ENCODE measurements at places on chromosomes 1 and 21. TPM values are rescaled to one million over a fixed set of nuclear protein-coding genes. Genes with fewer than 3 reads are reported as not detected.

DNA sequence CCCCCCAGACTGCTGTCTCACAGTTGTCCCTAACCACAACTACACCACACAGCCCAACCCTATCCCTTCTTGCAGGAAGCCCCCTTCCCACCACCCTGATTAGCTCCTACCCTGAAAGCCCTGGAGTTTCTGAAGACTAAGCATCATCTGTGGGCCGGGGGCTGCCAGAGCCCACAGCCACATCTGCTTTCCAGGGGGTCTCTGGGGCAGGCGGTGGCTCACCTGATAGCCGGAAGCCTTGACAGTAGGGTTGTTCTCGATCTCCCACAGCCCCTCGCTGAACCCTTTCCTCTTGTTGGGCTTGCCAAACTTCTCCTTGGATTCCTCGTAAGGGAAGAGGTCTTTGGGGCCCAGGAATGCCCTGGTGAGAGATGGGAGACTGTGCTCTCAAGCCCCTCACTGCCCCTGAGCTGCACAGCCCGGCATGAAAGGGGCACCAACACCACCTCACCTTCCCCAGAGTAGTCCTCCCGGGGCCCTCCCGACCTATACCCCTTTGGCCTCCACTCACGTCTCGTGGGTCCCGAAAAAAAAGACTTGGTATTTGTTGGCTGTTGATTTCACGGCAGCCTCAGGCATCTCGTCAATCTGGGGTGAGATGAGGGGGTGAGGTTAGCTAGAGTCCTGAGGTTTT lies 4.0 kb upstream of the MRPL24 start:
- H3K27ac ChIP-seq = peak overlapping the region; percentile 46
- H3K36me3 ChIP-seq = peaks cover 60% of the 10 kb centered on the region
- peaks cover 78% of the 10 kb centered on the region for H3K4me1 ChIP-seq
- no peaks in the 10 kb centered on the region for H3K27me3 ChIP-seq
- no peak overlapping the region for H3K4me3 ChIP-seq

DNA sequence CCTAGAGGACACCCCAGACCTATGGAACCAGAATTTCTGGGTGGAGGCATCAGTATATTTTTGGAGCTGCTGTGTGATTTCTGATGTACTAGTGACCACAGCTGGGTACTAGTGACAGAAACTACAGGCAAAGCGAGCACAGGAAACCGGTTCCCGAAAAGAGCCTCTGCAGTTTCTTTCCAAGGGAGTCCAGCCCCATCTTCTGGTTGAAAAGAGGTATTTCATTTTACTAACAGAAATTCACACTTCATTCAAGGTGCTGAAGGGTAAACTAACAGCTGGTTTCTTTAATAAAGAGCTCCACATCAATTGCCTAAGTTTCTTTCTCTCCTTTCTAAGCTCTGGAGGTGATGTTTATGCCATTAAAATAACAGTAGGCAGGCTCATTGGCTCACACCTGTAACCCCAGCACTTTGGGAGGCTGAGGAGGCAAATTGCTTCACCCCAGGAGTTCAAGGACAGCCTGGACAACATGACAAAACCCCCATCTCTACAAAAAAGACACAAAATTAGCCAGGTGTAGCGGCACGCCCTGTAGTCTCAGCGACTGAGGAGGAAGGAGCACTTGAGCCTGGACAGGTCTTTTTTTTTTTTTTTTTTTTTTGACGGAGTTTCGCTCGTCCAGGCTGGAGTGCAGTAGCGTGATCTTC lies 22.0 kb downstream of the THAP3 start:
- no peaks in the 10 kb centered on the region for H3K27me3 ChIP-seq
- DNase-seq = no peak
- H3K27ac ChIP-seq = no peak overlapping the region
- no peak overlapping the region for H3K4me3 ChIP-seq

DNA sequence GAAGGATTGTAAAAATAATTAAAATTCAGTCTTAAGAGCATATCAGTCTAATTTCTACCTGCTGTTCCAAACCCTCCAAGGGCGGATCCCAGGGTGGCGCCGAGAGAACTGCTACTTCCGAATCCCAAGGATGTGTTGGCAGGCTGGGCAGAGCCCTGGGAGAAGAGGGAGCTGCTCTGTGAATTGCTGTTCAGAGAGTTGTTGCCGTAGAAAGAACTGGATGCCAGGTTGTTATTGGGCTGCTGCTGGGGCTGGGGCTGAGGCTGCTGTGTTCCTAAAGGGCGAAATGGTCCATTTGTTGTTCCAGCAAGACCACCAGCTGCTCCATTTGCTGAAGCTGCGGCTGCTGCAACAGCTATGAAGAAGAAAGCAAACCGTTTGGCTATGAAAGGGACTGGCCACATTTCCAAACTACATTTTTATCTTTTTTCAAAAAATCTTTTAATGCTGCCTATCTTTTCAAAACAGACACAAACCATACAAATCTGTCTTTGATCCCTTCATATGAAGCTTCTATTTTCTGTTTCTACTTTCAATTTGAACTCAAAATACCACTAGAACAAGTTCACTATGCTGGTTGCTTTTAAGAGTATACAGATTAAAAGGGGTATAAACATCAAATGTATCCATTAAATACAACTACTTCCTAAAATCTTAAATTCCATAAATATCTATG lies 57.5 kb upstream of the SDC3 start:
- H3K27ac ChIP-seq = no peak overlapping the region
- H3K4me3 ChIP-seq = no peak overlapping the region
- H3K27me3 ChIP-seq = no peaks in the 10 kb centered on the region
- H3K4me1 ChIP-seq = peaks cover 31% of the 10 kb centered on the region

- H3K36me3 ChIP-seq = peaks cover 26% of the 10 kb centered on the region
- peak overlapping the region; percentile 68 for H3K27ac ChIP-seq
Observed at GRCh38 chr1:111653709-111654108, 34.1 kb downstream of the RAP1A start.

- H3K4me3 ChIP-seq = no peak overlapping the region
- H3K27ac ChIP-seq = no peak overlapping the region
- no peak for DNase-seq
- peaks cover 10% of the 10 kb centered on the region for H3K27me3 ChIP-seq
- peaks cover 6% of the 10 kb centered on the region for H3K4me1 ChIP-seq
- H3K36me3 ChIP-seq = no peaks in the 10 kb centered on the region
Observed at GRCh38 chr21:29265690-29266479, 32.8 kb upstream of the BACH1 start.

- no peak overlapping the region for H3K4me3 ChIP-seq
- no peaks in the 10 kb centered on the region for H3K4me1 ChIP-seq
- no peak overlapping the region for H3K27ac ChIP-seq
- no peaks in the 10 kb centered on the region for H3K36me3 ChIP-seq
Observed at GRCh38 chr1:68704800-68705443, 208.0 kb upstream of the DEPDC1 start.

DNA sequence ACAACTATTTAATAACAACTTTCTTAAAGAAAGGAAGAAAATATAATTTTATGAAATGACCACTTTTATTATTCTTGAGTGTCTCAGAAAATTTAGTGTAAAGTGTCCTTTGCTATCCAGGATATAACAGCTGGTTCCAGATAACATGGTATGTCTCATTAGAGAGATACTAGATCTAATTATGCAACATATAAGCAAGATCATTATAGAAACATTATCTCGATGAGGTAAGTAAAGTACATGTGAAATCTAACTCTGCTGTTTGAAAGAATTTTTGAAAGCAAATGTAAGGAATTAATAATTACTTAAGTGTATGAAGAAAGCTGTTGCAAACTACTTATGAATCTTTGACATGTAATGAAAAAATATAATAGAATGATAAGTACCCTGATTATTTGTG lies 887.4 kb upstream of the CXADR start:
- H3K4me1 ChIP-seq = no peaks in the 10 kb centered on the region
- no peak for DNase-seq
- H3K27ac ChIP-seq = no peak overlapping the region
- H3K27me3 ChIP-seq = no peaks in the 10 kb centered on the region

GRCh38 chr1:109938556-109938955 lies 27.9 kb downstream of the CSF1 start:
- no peak overlapping the region for H3K4me3 ChIP-seq
- H3K36me3 ChIP-seq = peaks cover 7% of the 10 kb centered on the region
- peaks cover 8% of the 10 kb centered on the region for H3K27me3 ChIP-seq
- no peak for DNase-seq

DNA sequence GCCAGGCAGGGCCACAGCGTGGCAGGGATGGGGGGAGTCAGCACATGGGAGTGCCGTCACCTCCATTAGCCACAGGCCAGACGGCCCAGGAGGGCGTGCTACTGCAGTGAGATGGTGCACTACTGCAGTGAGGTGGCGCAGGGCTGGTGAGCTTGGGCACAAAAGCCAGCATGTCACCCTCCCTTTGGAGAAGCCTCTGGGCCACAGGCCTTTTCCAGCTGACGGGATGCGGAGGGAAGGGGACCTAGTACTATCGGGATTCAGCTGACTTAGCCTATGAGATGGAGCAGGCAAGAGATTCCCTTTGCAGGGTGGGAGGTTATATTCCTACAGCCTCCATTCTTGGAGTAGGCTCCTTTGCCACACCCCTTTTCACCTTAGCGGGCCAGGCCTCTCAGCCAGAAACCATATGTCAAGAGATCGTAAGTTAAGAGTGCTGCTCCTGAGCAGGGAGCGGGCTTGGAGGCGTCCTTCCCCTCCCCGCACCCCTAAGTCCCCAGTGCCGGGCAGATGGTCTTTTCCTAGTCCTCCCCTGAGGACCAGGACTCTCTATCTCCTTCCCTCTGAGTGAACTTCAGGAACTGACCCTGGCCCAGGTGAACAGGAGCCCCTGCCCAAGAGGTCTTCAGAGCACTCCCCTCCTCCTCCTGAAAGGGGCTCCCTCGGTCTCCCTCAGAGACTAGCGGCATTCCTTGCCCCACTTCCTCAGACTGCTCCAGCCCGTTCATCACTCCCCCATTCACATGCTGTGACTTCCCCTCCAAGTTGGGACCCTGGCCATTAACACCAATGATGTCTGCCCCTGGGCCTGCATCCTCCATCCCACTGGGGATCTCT lies 8.2 kb downstream of the NES start:
- H3K27ac ChIP-seq = no peak overlapping the region
- no peaks in the 10 kb centered on the region for H3K4me1 ChIP-seq
- H3K27me3 ChIP-seq = peaks cover 30% of the 10 kb centered on the region
- no peak overlapping the region for H3K4me3 ChIP-seq
- no peak for DNase-seq
- no peaks in the 10 kb centered on the region for H3K36me3 ChIP-seq

DNA sequence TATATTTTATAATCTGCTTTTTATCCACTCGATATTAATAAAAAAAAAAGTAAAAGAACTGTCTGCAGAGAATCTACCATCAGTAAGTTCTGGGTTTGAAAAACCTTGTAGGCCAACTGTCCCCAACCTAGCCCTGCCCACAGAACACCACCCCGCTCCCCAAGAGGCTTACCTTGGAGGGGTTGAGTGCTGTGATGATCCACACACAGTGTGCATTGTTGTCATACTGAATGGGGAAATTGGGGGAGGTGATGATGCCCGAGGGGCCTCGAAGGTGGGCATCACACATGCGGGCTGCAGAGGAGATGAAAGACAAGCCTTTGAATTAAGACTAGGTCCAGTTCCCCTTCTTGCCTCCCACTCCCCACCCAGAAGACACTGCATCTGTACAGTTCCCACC lies 53.3 kb upstream of the HMGB4 start:
- no peaks in the 10 kb centered on the region for H3K36me3 ChIP-seq
- no peak overlapping the region for H3K27ac ChIP-seq
- no peak for DNase-seq

DNA sequence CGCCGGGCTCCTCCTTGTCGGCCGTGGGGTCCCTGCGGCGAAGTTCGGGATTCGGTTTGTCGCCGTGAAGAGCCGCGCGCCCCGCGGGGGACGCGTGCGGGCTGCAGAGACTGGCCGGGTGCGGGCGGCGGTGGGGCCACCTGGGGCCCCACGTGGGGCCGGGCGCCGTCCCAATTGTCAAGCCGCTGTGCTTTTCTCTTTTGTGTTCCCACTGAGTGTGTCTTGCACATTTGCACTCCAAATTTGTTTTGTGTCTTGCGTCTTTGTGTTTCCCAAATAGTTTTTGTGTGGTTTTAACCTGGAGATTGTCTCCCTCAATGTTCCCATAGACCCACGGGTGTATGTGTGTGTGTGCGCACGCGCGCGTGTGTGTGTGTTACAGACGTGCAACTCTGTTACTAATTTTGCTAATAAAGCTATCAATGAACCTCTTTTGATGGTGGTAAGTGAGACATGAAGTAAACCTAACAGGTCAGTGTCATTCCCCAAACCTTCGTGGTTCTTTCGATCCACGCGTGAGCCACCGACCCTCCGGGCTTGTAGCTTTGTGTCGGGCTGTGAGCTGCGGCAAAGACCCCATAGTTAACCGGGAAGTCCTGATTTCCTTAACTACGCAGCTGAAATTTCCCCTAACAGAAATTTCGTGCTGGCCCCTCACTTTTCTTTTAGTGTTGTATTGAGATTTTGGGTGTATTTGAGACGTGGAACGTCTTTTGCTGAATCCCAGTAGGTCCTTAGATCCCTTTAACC lies 708 bp downstream of the PRDM2 start:
- H3K4me1 ChIP-seq = peaks cover 51% of the 10 kb centered on the region
- DNase-seq = peak; percentile 31

DNA sequence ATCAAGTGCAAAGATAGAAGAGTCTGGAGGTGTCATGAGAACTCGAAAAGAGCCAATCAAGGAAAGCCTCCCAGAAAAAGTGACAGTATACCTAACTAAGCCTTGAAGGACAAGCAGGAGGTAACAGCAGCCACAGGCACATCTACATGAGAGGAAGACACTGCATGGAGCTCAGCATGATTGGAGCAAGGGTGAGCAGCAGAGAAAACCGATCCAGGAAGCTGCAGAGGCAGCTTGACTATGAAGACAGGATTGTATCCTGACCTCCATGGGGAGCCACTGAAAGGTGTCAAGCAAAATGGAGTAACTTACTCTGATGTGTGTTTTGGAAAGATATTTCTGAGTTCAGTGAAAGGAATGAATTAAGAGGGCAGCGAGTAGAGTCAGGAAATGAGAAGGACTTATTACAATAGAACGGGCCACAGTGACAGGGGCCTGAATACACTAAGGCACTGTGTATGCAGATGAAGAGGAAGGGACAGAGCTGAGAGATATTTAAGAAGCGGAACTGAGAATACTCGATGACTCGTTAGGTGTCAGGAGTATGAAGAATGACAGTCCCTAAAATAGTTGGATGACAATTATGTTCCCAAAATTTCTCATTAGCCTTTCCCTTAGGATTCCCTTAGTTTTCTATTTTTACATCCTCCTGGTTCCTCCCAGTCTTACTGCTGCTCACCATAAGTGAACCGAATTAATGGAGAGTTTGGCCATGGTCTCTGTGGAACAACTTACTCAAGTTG lies 139.3 kb upstream of the NFIA start:
- peaks cover 8% of the 10 kb centered on the region for H3K27me3 ChIP-seq
- H3K36me3 ChIP-seq = no peaks in the 10 kb centered on the region
- H3K4me3 ChIP-seq = no peak overlapping the region
- H3K27ac ChIP-seq = no peak overlapping the region
- DNase-seq = no peak

- no peak overlapping the region for H3K27ac ChIP-seq
- no peak overlapping the region for H3K4me3 ChIP-seq
- peaks cover 3% of the 10 kb centered on the region for H3K36me3 ChIP-seq
Observed at GRCh38 chr1:77672374-77672773, 10.1 kb downstream of the ZZZ3 start.

- H3K27me3 ChIP-seq = no peaks in the 10 kb centered on the region
- DNase-seq = peak; percentile 53
- H3K36me3 ChIP-seq = peaks cover 57% of the 10 kb centered on the region
Observed at GRCh38 chr1:42931108-42931539, 27.5 kb downstream of the SLC2A1 start.

C1QTNF12 gene
- 4.1 TPM for total RNA-seq

CHRM3 gene
- total RNA-seq = not detected

OR4F16 gene
- not detected for total RNA-seq

TRNP1 gene
- total RNA-seq = 2.0 TPM

PIGR gene
- total RNA-seq = not detected

OXCT2 gene
- total RNA-seq = 1.6 TPM

RASSF5 gene
- total RNA-seq = 221 TPM

AKR7A3 gene
- 1.2 TPM for total RNA-seq

TEX38 gene
- total RNA-seq = 0.18 TPM

METTL25B gene
- total RNA-seq = 38.9 TPM

RAB3GAP2 gene
- total RNA-seq = 51.4 TPM

CFAP45 gene
- 1.7 TPM for total RNA-seq

ZMYND12 gene
- total RNA-seq = not detected

RNF186 gene
- total RNA-seq = not detected

All from activated T-helper 1 cell treated with anti-CD3 and anti-CD28 coated beads, Interleukin-12 subunit alpha, Interleukin-12 subunit beta, Interleukin-2, Interleukin-4 antibody, amounts not matched to agents 30 ng/mL and 10 ng/mL and 1 ng/mL, durations not matched to agents 14 hours and 24 hours and 36 hours (primary cell).